ENCODE measurements at places on chromosomes 1 and 21.

GRCh38 chr21:44598061-44598460 lies 2.3 kb upstream of the KRTAP10-7 start:
- H3K4me3 ChIP-seq = no peak overlapping the region
- H3K27me3 ChIP-seq = no peaks in the 10 kb centered on the region
- no peaks in the 10 kb centered on the region for H3K36me3 ChIP-seq
- peaks cover 1% of the 10 kb centered on the region for H3K4me1 ChIP-seq
- no peak overlapping the region for H3K27ac ChIP-seq

- no peaks in the 10 kb centered on the region for H3K36me3 ChIP-seq
- no peaks in the 10 kb centered on the region for H3K27me3 ChIP-seq
- H3K4me3 ChIP-seq = no peak overlapping the region
- H3K4me1 ChIP-seq = no peaks in the 10 kb centered on the region
Measured at GRCh38 chr1:209549443-209550205, 33.9 kb upstream of the CAMK1G start.

GRCh38 chr1:118483245-118484006 lies 298.4 kb upstream of the SPAG17 start:
- no peaks in the 10 kb centered on the region for H3K36me3 ChIP-seq
- no peak overlapping the region for H3K4me3 ChIP-seq
- no peak overlapping the region for H3K27ac ChIP-seq

DNA sequence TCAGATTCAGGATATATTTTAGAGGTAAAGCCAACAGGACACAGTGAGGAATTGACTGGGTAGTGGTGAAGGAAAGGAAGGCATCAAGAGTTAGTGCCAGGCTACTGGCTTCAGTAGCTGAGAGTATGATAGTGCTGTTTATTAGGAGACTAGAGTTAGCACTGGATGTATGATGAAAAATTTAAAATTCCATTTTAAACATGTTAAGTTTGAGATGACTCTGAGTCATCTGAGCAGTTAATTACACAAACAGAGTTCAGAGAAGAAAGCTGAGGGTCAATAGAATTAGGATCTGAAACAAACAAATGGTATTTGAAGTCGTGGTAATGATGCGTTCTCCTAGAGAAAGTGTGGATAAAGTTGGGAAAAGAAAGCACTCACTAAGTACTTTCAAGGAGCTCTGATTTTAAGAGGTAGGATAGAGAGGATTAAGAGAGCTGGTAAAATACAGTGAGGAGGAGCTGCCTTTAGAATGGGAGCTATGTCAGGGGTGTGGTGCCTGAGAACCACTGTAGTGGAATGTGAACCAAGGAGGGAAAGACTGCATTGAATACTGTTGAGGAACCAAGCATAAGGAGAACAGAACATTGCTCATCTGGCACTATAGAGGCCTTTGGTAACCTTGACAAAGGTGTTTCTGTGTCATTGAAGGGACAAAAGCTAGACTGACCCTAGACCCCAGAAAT lies 21.7 kb upstream of the SHCBP1L start:
- H3K4me3 ChIP-seq = no peak overlapping the region
- no peak overlapping the region for H3K27ac ChIP-seq
- H3K27me3 ChIP-seq = no peaks in the 10 kb centered on the region
- DNase-seq = no peak
- no peaks in the 10 kb centered on the region for H3K36me3 ChIP-seq

DNA sequence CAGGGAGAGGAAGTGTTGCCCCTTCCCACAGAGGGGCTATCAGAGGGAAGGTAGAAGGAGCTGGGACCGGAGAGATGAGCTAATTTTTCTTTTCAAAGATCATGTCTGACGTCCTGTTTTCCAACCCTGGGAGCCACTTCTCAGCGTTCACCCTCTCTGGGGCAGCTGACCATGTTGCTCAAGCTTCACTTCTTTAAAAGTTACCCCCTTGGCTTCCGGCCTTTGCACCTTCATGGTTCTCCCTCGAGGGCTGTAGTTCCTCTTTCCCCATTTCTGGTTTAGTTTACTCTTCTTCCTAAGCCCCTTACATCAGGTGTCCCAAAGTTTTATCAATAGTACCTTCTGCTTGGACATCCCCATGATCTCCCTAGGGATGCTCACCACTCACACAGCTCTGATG lies 23.8 kb upstream of the CSF1 start:
- H3K27ac ChIP-seq = no peak overlapping the region
- no peaks in the 10 kb centered on the region for H3K4me1 ChIP-seq
- no peak overlapping the region for H3K4me3 ChIP-seq
- no peaks in the 10 kb centered on the region for H3K36me3 ChIP-seq

GRCh38 chr1:164682570-164682969 lies 123.6 kb downstream of the PBX1 start:
- no peak for DNase-seq
- H3K4me3 ChIP-seq = no peak overlapping the region
- no peaks in the 10 kb centered on the region for H3K36me3 ChIP-seq
- no peaks in the 10 kb centered on the region for H3K27me3 ChIP-seq

DNA sequence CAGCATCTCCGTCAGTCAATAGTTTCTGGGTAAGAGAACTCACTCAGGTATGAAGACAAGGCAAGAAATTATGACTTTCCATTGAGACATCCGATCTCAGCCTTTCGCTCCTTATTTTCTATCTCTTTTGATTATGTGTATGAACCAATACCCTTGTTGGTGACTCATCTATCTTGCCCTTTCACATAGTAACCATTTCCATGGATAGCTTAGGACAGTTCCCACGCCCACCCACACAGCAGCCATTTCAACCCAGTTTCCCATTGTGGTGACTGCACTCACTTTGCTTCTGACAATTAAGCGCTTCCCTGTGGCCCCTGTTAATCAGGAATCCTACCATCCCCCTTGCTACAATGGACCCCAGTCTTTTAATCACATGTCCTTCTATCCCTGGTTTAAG lies 210.6 kb upstream of the ADGRL2 start:
- H3K4me3 ChIP-seq = no peak overlapping the region
- peaks cover 5% of the 10 kb centered on the region for H3K4me1 ChIP-seq
- no peaks in the 10 kb centered on the region for H3K36me3 ChIP-seq
- no peak for DNase-seq
- H3K27ac ChIP-seq = no peak overlapping the region

DNA sequence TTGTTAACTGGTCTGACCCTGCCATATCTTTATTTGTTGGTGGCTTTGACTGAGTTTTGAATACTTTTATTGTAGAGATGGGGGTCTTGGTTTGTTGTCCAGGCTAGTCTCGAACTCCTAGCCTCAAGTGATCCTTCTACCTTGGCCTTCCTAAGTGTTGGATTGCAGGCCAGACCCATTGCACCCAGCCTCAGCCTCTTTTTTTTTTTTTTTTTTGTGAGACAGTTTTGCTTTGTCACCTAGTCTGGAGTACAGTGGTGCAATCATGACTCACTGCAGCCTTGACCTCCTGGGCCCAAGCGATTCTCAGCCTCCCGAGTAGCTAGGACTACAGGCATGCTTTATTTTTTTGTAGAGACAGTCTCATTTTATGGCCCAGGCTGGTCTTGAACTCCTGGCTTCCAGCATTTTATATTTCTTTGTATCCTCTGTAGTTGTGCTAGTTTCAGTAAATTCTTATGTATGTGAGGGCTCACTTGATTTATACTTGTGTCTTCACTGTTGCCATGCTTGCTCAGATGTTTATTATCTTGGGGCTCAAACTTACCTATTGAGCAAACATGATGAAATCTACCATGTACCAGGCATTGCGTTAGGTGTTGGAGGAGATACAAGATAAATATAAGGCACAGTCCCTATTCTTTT lies 24.1 kb downstream of the THRAP3 start:
- no peaks in the 10 kb centered on the region for H3K36me3 ChIP-seq
- H3K4me1 ChIP-seq = peaks cover 48% of the 10 kb centered on the region
- H3K27me3 ChIP-seq = no peaks in the 10 kb centered on the region
- peak overlapping the region; percentile 58 for H3K27ac ChIP-seq
- DNase-seq = no peak

GRCh38 chr1:89270423-89270822 lies 2.2 kb downstream of the GBP5 start:
- no peak overlapping the region for H3K27ac ChIP-seq
- DNase-seq = no peak
- no peak overlapping the region for H3K4me3 ChIP-seq
- no peaks in the 10 kb centered on the region for H3K4me1 ChIP-seq

DNA sequence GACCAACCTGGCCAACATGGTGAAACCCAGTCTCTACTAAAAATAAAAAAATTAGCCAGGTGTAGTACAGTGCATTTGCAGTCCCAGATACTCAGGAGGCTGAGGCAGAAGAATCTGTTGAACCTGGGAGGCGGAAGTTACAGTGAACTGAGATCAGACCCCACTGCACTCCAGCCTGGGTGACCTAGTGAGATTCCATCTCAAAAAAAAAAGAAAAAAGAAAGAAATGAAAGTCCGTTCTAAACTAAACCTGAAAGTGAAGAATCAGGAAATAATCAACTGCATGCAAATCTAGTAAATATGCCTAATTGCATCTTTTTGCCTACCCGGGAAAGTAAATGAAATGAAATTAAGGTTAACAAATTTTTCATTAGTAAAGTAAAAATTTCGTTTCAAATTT lies 99.6 kb downstream of the ZZZ3 start:
- no peak overlapping the region for H3K27ac ChIP-seq
- H3K4me1 ChIP-seq = peaks cover 18% of the 10 kb centered on the region
- no peak overlapping the region for H3K4me3 ChIP-seq

DNA sequence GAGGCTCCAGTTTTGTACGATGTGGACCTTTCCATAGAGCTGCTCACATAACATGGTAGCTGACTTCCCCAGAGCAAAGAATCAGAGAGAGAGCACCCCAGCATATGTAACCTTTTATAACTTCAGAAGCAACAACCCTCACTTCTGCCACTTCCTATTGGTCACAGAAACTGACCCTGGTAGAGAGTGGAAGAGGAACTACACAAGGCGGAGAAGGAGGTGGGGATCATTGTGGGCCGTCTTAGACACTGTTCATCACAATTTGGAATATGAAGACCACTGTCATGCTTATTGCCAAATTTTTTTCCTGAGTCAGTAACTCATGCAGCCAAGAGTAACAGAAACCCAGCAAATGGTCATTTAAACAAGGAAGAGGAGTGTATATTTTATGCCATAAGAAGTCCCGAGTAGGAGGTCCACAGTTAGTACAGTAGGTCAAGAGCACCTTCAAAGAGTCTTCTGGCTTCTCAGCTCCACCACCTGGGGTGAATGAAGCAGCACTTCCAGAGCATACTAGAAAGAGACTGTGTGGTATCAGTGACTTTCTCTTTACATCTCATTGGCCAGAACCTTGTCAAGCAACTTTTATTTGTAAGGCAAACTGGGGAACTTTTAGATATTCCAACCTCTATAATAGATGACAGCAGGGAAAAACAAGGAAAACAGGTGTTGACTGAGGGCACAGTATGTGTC lies 71.8 kb downstream of the ODF2L start:
- no peaks in the 10 kb centered on the region for H3K36me3 ChIP-seq
- no peak for DNase-seq
- no peak overlapping the region for H3K27ac ChIP-seq
- H3K4me3 ChIP-seq = no peak overlapping the region

DNA sequence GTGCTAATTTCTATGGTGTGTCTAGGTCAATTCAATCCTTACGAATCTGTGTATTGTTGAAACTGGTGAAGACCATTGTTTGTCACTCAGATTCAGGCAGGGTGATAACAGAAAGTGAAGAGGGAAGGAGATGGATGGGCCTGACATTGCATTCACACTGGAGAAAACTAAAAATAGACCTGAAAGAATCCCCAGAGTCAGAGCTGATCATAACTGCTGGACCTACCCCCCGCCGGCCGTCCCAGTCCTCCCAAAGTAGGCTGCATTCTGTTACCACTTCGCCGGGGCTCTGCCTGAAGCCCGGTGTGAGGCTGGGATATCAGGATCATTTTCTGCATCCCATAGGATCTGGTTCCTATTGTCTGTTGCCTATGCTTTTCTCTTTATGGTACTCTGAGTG lies 121.1 kb downstream of the NUF2 start:
- no peak for DNase-seq
- no peak overlapping the region for H3K4me3 ChIP-seq
- no peaks in the 10 kb centered on the region for H3K36me3 ChIP-seq
- H3K27ac ChIP-seq = no peak overlapping the region
- no peaks in the 10 kb centered on the region for H3K4me1 ChIP-seq

GRCh38 chr1:84353695-84354094 lies 44.6 kb upstream of the DNASE2B start:
- no peaks in the 10 kb centered on the region for H3K4me1 ChIP-seq
- H3K4me3 ChIP-seq = no peak overlapping the region
- no peak for DNase-seq
- H3K36me3 ChIP-seq = no peaks in the 10 kb centered on the region
- H3K27ac ChIP-seq = no peak overlapping the region

DNA sequence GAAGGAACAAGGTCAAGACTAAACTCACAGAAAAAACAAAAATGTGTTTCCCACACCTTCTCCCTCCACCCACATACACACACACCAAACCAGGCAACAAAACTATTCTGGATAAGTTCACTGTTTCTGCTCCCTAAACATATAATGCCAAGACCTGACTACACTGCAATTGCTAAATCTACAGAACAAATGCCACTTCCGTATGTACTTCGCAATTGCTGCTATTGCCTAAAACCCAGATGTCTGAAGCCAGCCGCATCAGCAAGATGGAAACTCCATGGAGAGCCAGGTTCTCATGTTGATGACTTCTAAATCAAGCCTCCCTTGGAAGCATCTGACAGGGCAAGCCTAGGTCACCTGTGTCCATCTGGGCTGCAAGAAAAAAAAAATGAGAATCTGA lies 8.3 kb upstream of the AIM2 start:
- no peak for DNase-seq
- peak overlapping the region; percentile 16 for H3K27ac ChIP-seq

DNA sequence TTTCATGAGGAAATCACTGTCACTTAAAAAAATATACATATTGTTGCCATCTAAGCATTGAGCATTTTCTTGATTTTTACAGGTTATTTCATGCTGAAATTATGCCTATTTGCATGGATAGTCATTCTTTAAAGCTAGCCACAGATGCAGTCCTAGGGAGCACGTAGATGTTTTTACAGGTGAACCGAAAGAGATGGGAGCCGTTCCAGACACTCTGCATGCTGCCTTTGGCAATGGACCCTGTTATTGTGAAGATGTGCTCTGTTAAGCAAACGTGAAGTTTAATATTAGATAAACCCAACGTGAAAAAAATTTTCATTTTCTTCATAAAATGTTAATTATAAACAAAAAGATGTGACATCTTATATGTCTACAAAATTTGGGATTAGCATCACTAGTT lies 7.1 kb downstream of the PROX1 start:
- no peak overlapping the region for H3K27ac ChIP-seq
- H3K27me3 ChIP-seq = no peaks in the 10 kb centered on the region
- peaks cover 23% of the 10 kb centered on the region for H3K36me3 ChIP-seq
- H3K4me3 ChIP-seq = no peak overlapping the region
- H3K4me1 ChIP-seq = peaks cover 18% of the 10 kb centered on the region

- H3K4me3 ChIP-seq = no peak overlapping the region
- peaks cover 20% of the 10 kb centered on the region for H3K4me1 ChIP-seq
- H3K27ac ChIP-seq = no peak overlapping the region
- H3K36me3 ChIP-seq = no peaks in the 10 kb centered on the region
- no peak for DNase-seq
Measured at GRCh38 chr1:205493241-205494085, 11.0 kb upstream of the CDK18 start.

- H3K36me3 ChIP-seq = no peaks in the 10 kb centered on the region
- H3K4me3 ChIP-seq = no peak overlapping the region
- H3K4me1 ChIP-seq = peaks cover 3% of the 10 kb centered on the region
- DNase-seq = no peak
- no peak overlapping the region for H3K27ac ChIP-seq
Measured at GRCh38 chr1:109821221-109821669, 57.5 kb upstream of the EPS8L3 start.

GRCh38 chr1:25451908-25452307 lies 21.2 kb downstream of the MACO1 start:
- H3K4me3 ChIP-seq = no peak overlapping the region
- H3K36me3 ChIP-seq = peaks cover 9% of the 10 kb centered on the region
- no peaks in the 10 kb centered on the region for H3K27me3 ChIP-seq
- H3K4me1 ChIP-seq = peaks cover 15% of the 10 kb centered on the region
